ENCODE measurements at places on chromosomes 11 and 22.
A peak's percentile ranks its signal among the peaks of the same experiment; 100 is the strongest.

DNA sequence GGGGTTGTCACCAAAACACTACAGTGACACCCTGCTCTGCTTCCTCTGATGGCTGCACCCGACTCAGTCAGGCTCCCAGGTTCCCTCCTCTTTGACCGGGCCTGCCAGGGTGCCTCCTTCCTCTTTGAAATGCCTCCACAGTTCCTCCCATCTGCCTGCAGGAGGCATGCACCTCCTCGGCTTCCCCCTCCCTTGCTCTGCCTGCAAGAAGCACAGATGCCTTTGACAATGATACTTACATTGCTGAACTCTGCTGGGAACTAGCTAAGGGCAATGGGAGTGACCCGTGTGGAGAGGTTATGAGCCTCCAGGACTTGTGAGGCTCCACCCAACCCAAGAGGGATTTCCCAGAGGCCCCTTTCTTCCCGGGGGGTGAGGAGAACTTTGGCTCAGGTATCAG is 674.1 kb downstream of the OPCML start:
- DNase-seq, result no peak

- no peak for DNase-seq
These were observed 23.1 kb upstream of the ANO5 start for GRCh38 chr11:22169833-22170232.

DNA sequence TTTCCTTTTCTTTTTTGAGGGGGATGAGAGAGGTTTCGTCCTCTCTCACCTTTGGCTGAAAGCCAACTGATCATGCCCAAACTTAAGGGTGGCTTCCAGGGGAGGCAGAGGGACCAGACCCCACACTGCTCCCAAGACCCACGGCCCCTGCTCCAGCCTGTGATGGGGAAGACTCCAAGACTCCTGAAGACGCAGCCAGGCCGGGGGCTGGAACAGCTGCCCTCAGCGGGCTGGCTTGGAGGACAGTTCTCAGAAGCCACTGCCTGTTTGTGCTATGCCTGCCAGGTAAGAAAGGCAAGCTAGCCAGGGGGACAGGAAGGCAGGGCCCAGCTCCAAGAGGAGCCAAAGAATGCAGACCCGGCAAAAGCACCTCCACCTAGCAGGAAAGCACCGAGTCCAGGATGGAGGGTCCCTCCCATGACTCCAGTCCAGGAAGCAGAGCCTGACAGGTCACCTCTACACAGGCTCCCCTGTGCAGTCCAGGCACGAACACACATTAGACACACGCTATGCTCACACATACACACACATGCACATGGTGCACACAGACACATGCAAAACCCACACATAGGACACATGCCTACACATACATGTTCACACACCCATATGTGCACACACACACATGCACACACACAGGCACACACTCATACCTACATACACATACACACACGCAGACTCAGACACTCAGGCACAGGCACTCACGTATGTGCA is 31.3 kb downstream of the GNB1L start:
- no peak for DNase-seq

- no peak for DNase-seq
These were observed 21.9 kb downstream of the OTOG start for GRCh38 chr11:17568944-17569343.

- DNase-seq, result no peak
These were observed 128 bp downstream of the TAF10 start for GRCh38 chr11:6611963-6612212.

DNA sequence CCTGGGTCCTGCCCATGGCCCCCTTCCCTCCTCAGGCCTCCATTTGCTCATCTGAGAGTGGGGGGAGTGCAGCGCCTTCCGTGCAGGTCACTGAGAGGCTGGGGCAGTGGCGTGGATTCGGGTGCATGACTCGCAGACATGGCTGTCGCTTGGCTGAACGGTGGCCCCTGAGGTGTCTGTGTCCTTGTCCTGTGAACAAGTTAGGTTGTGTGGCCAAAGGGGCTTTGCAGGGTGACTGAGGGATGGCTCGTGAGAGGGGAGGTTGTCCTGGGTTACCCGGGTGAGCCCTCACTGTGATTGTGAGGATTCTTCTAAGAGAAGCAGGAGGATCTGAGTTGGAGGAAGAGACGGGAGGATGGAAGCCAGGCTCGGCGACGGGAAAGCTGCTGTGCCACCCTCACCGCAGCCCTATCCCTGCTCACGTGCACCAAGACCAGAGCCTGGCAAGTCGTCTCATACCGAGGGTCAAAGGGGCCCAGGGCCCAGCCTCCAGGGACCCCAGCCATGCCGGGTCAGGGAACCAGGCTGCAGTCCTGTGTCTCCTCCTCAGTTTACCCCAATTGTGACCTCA is 79.1 kb downstream of the KCNQ1 start:
- no peak for DNase-seq

- no peak for DNase-seq
These were observed 634.3 kb downstream of the BRD1 start for GRCh38 chr22:49193348-49193747.

DNA sequence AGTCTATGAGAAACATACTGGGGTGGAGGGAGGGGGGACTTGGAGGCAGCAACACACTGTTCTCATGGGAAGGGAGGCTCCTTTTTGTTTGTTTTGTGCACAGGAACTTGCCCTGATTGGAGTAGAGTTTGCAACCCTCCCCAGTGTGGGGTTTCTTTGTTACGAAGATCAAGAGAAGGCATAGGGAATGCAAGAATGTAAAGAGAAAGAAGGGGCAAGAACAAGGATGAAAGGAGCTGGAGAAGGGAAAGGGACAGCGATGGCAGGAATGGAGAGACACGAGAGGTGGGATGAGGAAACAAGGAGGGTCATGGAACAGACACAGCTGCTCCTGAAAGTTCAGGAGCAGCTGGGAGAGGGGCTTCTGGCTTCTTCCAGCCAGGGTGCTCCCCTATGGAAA is 611.7 kb downstream of the NTM start:
- no peak for DNase-seq

- DNase-seq, result no peak
These were observed 146.0 kb downstream of the BBOX1 start for GRCh38 chr11:27186580-27186979.

DNA sequence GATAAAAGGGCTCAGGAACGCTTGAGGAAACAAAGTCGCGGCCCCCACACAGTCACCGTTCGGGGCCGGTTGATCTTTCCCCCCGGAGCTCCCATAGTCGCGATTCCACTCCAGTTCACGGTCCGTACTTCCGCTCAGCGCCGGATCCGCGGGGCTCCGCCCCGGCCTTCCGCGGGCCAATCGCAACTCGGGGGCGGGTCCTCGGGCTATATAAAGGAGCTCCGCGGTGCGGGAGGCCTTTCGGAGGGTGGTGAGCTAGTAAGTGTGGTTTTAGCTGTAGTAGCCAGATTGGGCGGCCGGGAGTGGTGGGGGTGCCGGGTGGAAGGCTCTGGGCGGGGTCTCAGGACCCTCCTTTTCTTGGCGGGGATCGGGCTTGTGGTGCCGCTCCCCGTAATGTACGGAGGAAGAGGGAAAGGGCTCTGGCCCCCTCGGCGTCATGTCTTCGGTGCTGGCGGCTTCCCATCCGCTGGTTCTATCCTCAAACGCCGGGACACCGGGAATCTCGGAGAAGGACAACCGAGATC is at the start of the genes C11orf98 and CSKMT:
Gene C11orf98 (minus strand): TSS at position 136 of the 524 bp plus-strand sequence. CDS start 41 bp downstream, at position 95.
Gene CSKMT (plus strand): TSS at position 238 of the 524 bp plus-strand sequence. CDS start 568 bp downstream, outside the sequence.
- peak; percentile 93 for DNase-seq

DNA sequence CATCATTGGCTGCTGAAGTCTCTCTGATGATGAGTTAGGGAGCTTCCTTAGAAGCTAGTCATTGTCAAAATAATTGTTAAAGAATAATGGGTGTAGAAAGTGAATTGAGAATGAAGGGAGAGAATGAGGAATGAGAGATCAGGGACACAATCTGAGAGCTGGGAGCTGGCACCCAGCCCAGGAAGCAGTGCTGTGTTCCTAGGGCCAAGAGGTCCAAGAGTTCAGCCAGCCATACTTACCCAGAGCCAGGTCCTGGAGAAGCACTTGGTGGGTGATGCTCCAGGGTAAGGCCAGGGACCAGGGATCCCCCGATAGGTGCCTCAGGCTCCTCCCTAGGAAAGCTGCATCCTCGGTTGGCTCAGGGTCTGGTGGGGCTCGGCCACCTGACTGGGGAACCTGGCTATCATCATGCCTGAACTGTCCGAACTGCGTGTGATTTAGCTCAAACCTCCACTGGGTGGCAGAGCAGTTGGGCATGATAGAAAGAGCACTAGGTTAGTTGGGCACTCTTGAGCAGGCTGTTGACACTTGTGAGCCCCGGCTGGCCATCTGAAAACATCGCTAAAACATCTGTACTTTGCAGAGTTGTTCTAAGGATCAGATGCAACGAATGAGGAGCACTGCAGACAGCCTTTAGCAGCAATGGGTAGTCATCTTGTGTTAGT is 123.9 kb upstream of the NCAM1 start:
- DNase-seq, result no peak

DNA sequence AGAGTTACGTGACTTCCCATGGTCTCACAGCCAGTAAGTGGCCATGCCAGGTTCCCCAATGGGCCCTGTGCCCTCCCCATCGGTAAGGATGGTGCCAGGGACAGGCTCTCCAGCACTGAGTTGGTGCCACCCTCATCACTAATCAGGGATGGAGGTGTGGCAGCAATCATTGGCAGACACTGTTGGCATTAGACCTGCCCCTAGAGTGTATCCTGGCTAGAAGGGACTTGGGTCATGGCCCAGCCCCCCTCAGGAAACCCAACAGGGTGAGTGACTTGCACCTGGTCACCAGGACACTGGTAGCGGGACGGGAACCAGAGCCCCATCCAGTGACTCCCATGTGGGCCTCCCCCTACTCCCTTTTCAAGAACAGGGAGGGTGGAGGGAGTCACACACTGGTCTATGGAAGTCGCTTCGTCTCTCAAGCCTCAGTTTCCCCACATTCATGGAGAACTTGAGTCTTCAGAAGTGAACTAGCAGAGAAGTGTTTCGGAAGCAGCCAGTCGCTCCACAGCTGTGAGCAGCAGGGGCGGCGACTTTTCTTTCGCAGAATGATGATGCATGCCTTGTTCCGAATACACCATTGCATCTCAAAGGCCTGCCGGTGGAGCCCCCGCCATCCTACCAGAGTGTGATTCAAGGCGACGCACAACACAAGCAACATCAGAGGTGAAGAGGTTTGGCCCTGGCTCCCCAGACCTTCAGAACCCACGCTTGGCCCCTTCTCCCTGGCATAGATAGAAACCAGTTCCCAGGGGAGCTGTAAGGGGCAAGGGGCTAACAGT is 12.9 kb downstream of the MS4A10 start:
- no peak for DNase-seq

- DNase-seq, result no peak
These were observed 14.7 kb downstream of the IGLL1 start for GRCh38 chr22:23565305-23565914.

- DNase-seq, result no peak
These were observed 412.3 kb downstream of the BRD1 start for GRCh38 chr22:49415151-49415951.

GRCh38 chr11:31702966-31703365 is 108.2 kb downstream of the PAX6 start:
- no peak for DNase-seq

DNA sequence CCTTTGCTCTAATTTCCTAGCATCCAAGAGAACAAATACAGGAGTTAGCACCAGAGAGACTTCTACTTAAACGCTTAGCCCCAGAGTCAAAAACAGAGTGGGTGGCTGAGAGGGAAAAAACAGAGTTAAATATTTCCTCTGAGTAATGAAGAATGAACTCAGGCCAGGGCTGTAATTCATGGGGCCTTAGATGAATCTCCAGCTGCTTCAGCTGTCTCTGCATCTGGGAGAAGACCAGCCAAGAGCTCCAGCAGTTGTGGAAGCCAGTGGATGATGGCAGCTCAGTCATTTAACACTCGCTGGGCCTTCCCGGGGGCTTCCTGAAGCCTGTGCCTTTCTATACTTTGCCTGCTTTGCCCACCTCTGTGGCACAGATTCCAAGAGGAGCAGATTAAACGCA is 5.7 kb upstream of the ADAMTS15 start:
- DNase-seq, result no peak

GRCh38 chr22:40597526-40598430 is 38.7 kb downstream of the MRTFA start:
- no peak for DNase-seq

DNA sequence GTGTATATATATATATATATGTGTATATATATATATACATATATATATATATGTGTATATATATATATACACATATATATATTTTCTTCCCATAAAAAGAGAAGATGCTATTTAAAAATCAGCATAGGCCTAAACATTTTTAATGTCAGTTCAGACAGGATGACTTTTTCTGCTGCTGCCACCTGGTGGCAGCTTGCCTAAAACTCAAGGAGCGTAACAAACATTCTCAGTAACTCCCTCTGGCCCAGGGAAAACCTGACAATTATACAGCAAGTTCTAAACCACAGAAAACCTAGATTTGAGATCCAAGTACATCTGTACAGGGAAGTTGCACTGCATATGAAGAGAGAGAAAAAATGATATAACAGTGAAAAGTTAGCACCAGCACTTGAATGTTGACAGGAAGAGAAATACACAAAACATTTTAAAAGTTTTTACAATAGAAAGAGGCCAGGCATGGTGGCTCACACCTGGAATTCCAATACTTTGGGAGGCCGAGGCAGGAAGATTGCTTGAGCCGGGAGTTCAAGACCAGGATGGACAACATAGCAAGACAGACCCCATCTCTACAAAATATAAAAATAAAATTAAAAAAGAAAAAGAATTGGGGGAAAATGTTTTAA is 16.6 kb downstream of the OR8A1 start:
- no peak for DNase-seq

DNA sequence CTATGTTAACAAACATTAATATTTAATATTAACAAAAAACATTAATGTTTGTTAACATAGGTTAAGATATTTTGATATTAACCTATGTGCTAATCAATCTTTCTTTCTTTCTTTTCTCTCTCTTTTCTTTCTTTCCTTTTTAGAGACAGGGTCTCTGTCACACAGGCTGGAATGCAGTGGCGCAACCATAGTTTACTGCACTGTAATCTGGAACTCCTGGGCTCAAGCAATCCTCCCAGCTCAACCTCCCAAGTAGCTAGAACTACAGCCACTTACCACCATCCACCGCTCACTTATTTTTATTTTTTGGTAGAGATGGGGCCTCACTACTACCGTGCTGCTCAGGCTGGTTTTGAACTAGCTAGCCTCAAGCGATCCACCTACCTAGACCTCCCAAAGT is 13.2 kb downstream of the SIK3 start:
- DNase-seq, result no peak

DNA sequence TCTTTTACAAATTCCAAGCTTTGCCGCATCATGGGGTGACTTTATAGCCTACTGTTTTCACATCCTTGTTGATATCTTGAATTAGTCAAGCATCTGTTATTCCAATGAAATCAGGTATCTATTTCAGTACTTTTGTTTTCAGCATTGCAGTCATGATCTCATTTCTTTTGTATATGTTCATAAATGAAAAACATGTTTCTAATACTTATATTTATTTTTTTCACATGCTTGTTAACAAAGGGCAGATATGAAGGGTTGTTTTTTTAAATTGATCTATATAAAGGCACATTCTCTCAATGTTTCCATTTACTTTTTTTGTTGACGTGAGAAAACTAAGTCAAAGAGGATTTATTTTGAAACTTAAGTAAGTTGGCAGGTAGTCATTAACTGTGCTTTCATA is 964.8 kb downstream of the JRKL start:
- DNase-seq, result no peak

All from stimulated activated CD8-positive, alpha-beta memory T cell treated with anti-CD3 and anti-CD28 coated beads, Interleukin-15, amount 100 ng/mL, for 48 hours (primary cell).